ENCODE measurements at places on chromosomes 13 and 19. TPM values are rescaled to one million over a fixed set of nuclear protein-coding genes. Genes with fewer than 3 reads are reported as not detected.
A peak's percentile ranks its signal among the peaks of the same experiment; 100 is the strongest.

LILRB4 gene
- total RNA-seq, result 6.4 TPM

KCTD4 gene
- 1.2 TPM for total RNA-seq

DNA sequence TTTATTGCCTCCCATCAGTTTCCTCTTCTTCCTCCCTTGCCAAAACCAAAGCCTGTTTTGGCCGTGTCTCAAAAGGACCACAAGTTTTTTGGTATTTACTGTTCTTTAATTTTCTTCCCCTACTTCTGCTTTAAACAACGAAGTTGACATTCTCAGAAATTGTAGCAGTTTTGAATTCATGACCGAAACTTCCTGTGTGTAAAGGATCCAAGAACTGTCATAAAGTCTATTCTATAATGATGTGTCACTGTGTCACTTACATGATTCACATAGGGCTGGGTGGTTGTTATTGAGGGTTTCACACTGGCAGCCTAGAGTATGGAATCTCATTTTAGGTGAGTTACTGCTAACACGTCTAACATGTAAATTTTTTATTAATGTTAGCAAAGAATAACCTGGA lies 741.0 kb upstream of the KLHL1 start:
- no peak for DNase-seq

LILRA5 gene
- 0.72 TPM for total RNA-seq

SKA3 gene
- total RNA-seq, result 2.4 TPM

- DNase-seq, result peak; percentile 17
These were observed 4.5 kb downstream of the MZF1 start for GRCh38 chr19:58568453-58569130.
